ENCODE measurements at places on chromosomes 1 and 21. TPM values are rescaled to one million over a fixed set of nuclear protein-coding genes. Genes with fewer than 3 reads are reported as not detected.

DNA sequence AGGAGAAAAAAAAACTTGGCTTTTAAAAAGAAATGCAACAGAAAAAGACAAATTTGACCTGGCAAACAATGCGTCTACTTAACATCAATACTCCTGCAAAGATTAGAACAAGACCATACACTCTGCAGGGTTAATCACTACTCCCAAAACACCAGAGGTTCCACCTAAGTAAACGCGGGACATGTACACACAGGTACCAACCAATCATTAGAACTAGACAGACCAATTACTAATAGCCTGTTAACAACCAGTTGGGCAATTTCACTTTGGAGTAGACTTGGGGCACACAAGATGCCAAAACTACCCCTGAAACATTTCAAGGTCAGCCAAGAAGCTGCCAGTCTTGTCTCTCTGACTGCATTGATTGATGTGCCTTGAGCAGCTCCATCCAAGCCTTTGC, 125.8 kb downstream of the RRAGC start:
- DNase-seq = no peak
- no peaks in the 10 kb centered on the region for H3K36me3 ChIP-seq
- no peaks in the 10 kb centered on the region for H3K27me3 ChIP-seq
- no peak overlapping the region for H3K27ac ChIP-seq

DNA sequence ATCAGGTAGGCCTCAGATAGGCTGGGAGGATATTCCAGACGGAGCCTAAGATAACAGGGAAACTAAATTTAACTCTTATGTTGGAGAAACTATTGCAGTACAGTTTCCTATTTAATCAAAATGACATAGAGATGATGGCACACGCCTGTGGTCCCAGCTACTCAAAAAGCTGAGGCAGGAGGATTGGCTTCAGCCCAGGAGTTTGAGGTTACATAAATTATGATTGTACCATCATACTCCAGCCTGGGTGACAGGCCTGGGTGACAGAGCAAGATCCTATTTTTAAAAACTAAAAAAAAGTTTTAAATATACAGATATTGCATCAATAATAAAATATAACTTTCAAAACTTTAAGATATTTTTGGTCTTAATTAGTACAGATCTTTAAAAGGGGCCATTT, 25.2 kb upstream of the TAL1 start:
- no peaks in the 10 kb centered on the region for H3K27me3 ChIP-seq
- no peaks in the 10 kb centered on the region for H3K36me3 ChIP-seq
- H3K4me3 ChIP-seq = no peak overlapping the region
- H3K4me1 ChIP-seq = no peaks in the 10 kb centered on the region
- no peak for DNase-seq

DNA sequence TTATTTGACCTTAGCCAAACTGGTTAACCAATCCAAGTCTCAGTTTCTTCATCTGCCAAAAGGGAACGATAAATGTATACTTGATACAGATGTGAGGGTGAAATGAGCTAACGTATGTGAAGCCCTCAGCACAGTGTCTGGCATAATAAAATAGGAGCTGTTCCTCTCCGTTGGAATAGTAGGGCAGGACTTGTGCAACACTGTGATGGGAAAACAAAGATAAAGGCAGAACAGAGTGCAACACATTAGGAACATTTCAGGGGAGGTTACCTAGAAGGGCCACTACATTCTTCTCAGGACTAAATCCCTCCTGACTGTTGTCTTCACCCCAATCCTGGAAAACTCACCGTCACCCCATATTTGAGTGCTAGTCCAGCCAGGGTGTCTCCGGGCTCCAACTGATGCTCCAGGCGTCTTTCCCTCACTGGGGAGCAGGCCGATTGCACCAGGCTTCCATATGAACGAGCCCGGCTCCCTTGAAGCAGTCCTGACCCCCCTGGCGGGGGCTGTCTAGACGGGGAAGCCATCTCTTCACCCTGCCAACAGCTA, 896 bp downstream of the LYSMD1 start:
- H3K4me1 ChIP-seq = no peaks in the 10 kb centered on the region
- H3K36me3 ChIP-seq = peaks cover 1% of the 10 kb centered on the region
- DNase-seq = no peak
- H3K27me3 ChIP-seq = no peaks in the 10 kb centered on the region
- H3K4me3 ChIP-seq = peak overlapping the region; percentile 60

- H3K27ac ChIP-seq = no peak overlapping the region
- H3K27me3 ChIP-seq = peaks cover 1% of the 10 kb centered on the region
- no peak for DNase-seq
- H3K4me3 ChIP-seq = no peak overlapping the region
- no peaks in the 10 kb centered on the region for H3K4me1 ChIP-seq
Measured at GRCh38 chr1:183461350-183461749, 10.9 kb upstream of the SMG7 start.

Gene TRIM17
- 2.5 TPM for total RNA-seq
